ENCODE measurements at places on chromosomes 5 and 9. TPM values are rescaled to one million over a fixed set of nuclear protein-coding genes. Genes with fewer than 3 reads are reported as not detected.

Gene SNCB
- 0.77 TPM for polyA plus RNA-seq

Gene ECM2
- 39.3 TPM for polyA plus RNA-seq

Gene PCDHB8
- polyA plus RNA-seq, result 2.5 TPM

Gene PCDHB16
- polyA plus RNA-seq, result 4.7 TPM

Gene EIF4E1B
- polyA plus RNA-seq, result 0.05 TPM

Gene CENPK
- 96.8 TPM for polyA plus RNA-seq

Gene PHF24
- 0.54 TPM for polyA plus RNA-seq

Gene NDST1
- 66.4 TPM for polyA plus RNA-seq

Gene SMIM15
- 77.3 TPM for polyA plus RNA-seq

Gene CDH6
- 7.1 TPM for polyA plus RNA-seq

Gene PIP5KL1
- 2.6 TPM for polyA plus RNA-seq

Gene SOWAHA
- not detected for polyA plus RNA-seq

Gene FOXD4L3
- not detected for polyA plus RNA-seq

Gene PCDHB7
- 4.7 TPM for polyA plus RNA-seq

Gene MARCOL
- not detected for polyA plus RNA-seq

Gene CEP120
- polyA plus RNA-seq, result 26.3 TPM

Gene LRRC14B
- 0.14 TPM for polyA plus RNA-seq

Gene CKS2
- polyA plus RNA-seq, result 78.1 TPM

Gene C5orf47
- 0.23 TPM for polyA plus RNA-seq

Gene FLT4
- 27.0 TPM for polyA plus RNA-seq

Gene EDIL3
- polyA plus RNA-seq, result 47.0 TPM

Gene LECT2
- polyA plus RNA-seq, result 0.98 TPM

Gene PCDHA4
- polyA plus RNA-seq, result 0.33 TPM

Gene ECSCR
- 76.8 TPM for polyA plus RNA-seq

Gene KIF4B
- 0.42 TPM for polyA plus RNA-seq

Gene NKD2
- 16.6 TPM for polyA plus RNA-seq

Gene VCP
- 182 TPM for polyA plus RNA-seq

Gene IRX2
- polyA plus RNA-seq, result 68.5 TPM

Gene TSSK1B
- not detected for polyA plus RNA-seq

Gene IL5
- polyA plus RNA-seq, result 0.44 TPM

Gene PCDHGA12
- polyA plus RNA-seq, result 3.0 TPM

Gene HAPLN1
- 3.2 TPM for polyA plus RNA-seq

Gene ELAVL2
- 1.1 TPM for polyA plus RNA-seq

Gene BNC2
- polyA plus RNA-seq, result 14.2 TPM

Gene SLC45A2
- polyA plus RNA-seq, result 0.13 TPM

Gene TMEM174
- polyA plus RNA-seq, result not detected

Gene GRXCR2
- not detected for polyA plus RNA-seq

Gene QRFP
- 0.46 TPM for polyA plus RNA-seq

Gene DAB2
- polyA plus RNA-seq, result 91.9 TPM

Gene ANKRD31
- 0.34 TPM for polyA plus RNA-seq

Gene PFN3
- polyA plus RNA-seq, result not detected

Gene CCL21
- 106 TPM for polyA plus RNA-seq

Gene C9orf152
- 6.9 TPM for polyA plus RNA-seq
